ENCODE measurements at places on chromosomes 13 and 19.
A peak's percentile ranks its signal among the peaks of the same experiment; 100 is the strongest.

DNA sequence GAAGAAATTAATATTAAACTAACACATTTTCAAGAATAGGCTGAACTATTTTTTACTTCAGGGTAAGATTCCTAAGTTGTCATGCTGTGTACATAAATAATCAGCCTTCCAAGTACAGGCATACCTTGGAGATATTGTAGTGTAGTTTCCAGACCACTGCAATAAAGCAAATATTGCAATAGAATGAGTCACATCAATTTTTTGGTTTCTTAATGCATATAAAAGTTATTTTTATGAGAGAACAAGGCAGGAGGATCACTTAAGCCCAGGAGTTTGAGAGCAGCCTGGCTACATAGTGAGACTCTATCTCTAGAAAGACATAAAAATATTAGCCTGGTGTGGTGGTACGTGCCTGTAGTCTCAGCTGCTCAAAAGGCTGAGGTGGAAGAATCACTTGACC, 511.5 kb downstream of the UQCRFS1 start:
- ATAC-seq, result no peak

DNA sequence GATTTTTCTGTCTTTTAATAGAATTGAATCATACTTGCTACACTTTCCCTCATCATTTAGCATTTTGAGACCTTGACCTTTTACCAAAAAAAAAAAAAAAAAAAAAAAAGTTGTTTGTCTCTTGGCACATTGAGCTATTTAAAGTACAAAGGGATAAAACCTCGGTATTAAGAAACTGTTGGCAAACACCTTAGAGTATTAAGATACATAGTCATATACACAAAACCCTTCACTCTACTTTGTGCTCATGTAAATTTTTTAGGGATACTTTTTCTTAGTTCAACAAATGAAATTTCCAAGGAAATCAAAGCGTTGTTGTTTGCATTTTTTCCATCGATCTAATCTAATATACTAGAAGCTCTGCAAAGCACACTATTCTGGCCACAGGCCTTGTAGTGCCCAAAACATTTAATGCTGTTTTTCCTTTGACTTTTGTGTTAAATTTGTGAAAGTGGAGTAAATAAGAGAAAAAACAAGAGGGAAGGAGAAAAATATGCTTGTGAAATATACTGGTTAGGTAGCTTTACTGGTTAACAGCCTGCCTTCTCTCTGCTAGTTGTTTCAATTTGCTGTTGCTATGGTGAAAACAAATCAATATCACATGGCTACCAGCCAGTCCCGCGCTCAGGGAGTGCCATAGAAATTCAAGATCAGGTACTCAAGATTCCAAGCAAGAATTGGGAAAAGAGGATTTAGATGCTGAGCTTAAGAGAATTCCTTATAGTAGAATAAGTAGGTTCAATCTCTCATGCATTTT, 2.6 kb downstream of the MBNL2 start:
- ATAC-seq, result no peak

- ATAC-seq, result no peak
Observed at GRCh38 chr13:23119131-23119530, 61.6 kb upstream of the SGCG start.

GRCh38 chr19:4390017-4390566, 10.3 kb downstream of the SH3GL1 start:
- no peak for ATAC-seq

DNA sequence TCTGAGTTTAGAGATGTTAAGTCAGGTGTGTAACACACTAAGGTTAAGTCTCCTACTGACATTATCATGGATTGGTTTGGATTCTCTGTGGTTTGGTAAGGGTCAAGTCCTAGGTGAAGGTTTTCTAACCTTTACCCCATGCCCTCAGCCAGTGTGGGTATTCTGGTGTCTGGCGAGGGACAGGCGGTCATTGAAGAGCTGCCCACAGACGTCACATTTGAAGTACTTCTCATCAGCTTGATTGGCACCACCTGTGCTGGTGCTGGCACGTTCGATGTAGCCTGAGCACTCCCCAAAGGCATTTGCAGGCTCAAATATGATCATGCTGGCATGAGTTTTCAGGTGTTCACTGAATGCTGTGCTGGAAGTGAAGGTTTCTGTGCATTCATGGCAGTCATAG, 27.0 kb downstream of the PEG3 start:
- ATAC-seq, result no peak

GRCh38 chr19:47510516-47511127, 4.2 kb downstream of the NAPA start:
- no peak for ATAC-seq

DNA sequence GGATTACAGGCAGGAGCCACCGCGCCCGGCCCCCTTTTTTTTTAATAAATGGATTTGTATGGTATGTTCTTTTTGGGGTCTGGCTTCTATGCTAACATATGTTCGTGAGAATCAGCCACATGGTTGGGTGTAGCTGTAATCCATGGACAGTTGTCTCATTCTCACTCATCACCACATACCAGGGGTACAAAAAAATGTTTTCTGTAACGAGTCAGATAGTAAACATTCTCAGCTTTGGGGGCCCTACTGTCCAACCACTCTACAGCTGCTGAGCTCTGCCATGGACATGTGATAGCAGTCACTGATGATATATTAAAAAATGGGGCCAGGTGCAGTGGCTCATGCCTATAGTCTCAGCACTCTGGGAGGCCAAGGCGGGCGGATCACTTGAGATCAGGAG, 5.1 kb upstream of the RETN start:
- ATAC-seq, result no peak

- no peak for ATAC-seq
Observed at GRCh38 chr13:65697843-65698242, 1532.3 kb downstream of the PCDH9 start.

DNA sequence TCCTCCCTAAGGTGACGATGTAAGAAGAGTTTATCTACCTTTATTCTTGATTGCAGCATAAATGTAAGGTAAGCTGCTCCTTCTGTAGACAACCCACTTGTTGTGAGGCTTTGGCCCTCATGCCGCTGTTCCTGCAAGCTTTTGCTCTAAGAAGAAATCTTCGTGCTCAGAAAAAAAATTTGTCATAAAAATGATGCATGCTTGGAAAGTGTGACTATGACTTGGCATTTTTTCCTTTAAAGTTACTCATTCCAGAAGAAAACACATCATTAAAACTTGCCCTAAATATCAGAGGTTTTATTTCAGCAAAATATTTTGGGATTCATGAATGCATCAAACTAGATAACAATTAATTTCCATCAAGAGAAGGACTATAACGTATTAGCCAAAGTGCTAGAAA, 39.8 kb downstream of the KCTD12 start:
- no peak for ATAC-seq

- ATAC-seq, result no peak
Observed at GRCh38 chr19:16199275-16199932, 1.7 kb downstream of the AP1M1 start.

DNA sequence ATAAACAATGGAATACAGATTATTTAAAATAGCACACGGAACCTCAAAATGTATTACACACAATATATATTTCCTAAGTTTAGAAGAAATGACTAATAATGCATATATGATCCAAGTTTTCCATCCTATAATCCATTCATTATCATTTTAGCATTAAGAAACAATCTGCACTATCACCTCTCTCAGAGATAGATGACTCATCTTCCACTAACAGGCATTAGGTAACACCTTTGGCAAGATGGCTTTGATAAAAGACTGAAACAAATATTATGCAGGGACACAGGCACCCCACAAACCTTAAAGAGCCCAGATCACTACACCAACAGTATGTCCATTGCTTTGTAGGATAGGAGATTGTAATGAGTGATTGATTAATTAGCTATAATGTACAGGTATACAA, 4.1 kb downstream of the ENOX1 start:
- ATAC-seq, result no peak

GRCh38 chr13:110913322-110914080, 1.4 kb downstream of the ANKRD10 start:
- no peak for ATAC-seq

- no peak for ATAC-seq
Observed at GRCh38 chr19:58521651-58522050, 2.0 kb upstream of the ZBTB45 start.

GRCh38 chr19:13092606-13093235, 9.9 kb downstream of the LYL1 start:
- ATAC-seq, result no peak

GRCh38 chr13:75440100-75440499, 41.9 kb downstream of the TBC1D4 start:
- ATAC-seq, result no peak

GRCh38 chr13:96710166-96710862, 284.0 kb downstream of the OXGR1 start:
- ATAC-seq, result no peak

GRCh38 chr13:50140153-50140552, 124.9 kb downstream of the KCNRG start:
- ATAC-seq, result peak; percentile 72

- no peak for ATAC-seq
Observed at GRCh38 chr19:5586300-5587070, 18.7 kb upstream of the TINCR start.

- no peak for ATAC-seq
Observed at GRCh38 chr13:113573065-113573464, 11.5 kb upstream of the TFDP1 start.

- ATAC-seq, result no peak
Observed at GRCh38 chr13:112326821-112327370, 49.3 kb upstream of the SPACA7 start.

DNA sequence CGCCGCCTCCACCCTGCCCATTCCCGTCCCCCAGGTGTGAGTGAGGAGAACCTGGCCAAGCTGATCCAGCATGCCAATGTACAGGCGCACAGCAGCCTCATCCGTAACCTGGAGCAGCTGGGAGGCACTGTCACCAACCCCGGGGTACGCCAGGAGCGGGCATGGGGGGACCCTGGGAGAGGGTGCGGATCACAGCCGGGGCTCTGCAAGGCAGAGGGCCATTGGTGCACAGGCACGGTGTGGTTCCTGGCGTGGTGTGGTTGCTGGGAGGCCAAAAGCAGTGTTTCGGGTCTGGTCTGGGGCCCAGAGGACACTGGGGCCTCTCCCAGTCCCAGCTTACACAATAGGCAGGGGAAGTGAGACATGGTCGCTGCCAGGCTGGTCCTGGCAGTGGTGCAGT, 8.3 kb downstream of the STXBP2 start:
- no peak for ATAC-seq

- no peak for ATAC-seq
Observed at GRCh38 chr19:51811344-51811743, 16.4 kb downstream of the FPR3 start.

- peak; percentile 51 for ATAC-seq
Observed at GRCh38 chr19:50705422-50706019, 14.1 kb downstream of the SHANK1 start.

- ATAC-seq, result no peak
Observed at GRCh38 chr13:88085036-88085435, 413.9 kb downstream of the SLITRK5 start.

- ATAC-seq, result no peak
Observed at GRCh38 chr13:74570834-74571233, 436.6 kb upstream of the KLF12 start.

- ATAC-seq, result no peak
Observed at GRCh38 chr13:105774739-105775460, 760.6 kb downstream of the EFNB2 start.

DNA sequence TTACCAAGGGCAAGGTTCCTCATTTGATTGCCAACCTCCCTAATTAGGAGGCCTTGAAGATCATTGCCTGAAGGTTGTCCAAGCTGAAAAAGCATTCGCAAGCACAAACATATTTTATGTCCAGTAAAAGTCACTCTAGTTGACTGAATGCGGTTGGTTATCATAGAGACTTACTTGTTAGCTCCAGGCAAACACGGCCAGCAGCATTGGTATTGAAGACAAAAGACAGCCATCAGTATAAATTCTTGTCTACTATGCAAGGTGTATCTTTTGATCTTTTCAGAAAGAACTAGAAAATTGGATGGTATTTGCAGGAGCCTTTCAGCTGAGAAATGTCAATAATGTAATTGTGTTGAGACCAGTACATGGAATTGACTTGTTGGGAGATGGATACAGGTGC, 129.9 kb downstream of the GPC6 start:
- ATAC-seq, result no peak

DNA sequence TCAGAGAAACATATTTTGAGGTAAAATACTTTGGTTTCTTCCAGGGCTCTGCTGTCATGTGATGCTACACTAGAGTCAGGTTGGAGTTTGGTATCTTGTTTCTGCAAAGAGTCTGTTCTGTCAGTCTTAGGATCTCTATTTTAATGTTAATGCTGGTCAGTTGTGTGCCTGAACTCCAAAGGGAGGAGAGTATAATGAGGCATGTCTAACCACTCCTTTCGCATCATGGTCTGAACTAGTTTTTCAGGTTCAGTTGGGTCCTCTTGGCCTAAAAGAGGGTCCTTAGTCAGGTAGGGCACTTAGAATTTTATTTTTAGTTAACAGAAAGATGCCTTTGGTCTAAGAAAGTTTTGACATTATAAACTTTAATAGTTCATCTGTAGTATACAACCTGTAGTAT, 78.2 kb downstream of the FNDC3A start:
- ATAC-seq, result no peak

DNA sequence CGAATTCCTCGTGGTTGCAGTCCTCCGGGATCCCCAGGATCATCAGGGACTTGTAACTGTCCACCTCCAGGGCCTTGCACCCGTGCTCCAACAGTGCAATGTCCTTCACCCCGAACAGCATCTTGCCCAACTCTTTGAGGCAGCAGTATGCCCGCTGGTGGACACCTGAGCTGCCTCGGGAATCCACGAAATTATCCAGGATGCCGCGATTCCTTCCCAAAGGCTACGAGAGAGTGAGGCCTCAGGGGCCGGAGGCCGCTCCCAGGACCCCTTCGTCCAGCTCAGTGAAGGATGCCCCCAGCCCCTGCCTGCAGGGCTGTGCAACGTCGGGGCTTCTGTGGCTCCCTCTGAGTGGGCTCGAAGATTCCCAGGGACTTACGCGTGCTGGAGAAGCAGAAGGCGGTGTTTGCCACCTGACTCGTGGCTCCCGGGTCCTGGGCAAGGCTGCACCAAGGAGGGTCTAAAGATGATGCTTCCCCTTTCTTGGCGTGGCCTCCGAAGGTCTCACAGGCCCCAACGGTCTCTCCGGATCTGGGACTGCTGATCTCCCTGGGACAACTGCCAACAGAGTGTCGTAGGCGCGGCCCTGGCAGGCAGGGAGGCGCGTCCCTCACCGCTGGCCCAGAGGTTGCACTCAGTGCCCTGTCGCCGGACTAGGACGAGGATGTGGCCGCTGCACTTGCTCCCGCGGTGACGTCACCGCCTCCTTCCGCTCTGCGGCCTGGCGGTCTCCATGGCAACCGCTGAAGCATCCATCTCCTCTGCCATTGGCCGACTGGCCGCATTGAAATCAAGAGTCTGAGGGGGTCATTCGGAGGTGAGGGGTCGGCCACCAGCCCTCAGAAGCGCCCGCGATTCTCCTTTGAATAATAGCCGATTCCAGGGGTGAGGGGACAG, at the start of gene PNMA8C:
TSS of gene PNMA8C (minus strand) at position 698 of the 897 bp plus-strand sequence. CDS start at position 121, 577 bp downstream.
- ATAC-seq, result peak; percentile 38

Data from activated CD4-positive, CD25-positive, alpha-beta regulatory T cell treated with anti-CD3 and anti-CD28 coated beads, Interleukin-2, amount 50 U/mL, for 24 hours (primary cell).